NCI-H1694 (cell line): ENCODE measurements at places on chromosomes 13 and 19.

DNA sequence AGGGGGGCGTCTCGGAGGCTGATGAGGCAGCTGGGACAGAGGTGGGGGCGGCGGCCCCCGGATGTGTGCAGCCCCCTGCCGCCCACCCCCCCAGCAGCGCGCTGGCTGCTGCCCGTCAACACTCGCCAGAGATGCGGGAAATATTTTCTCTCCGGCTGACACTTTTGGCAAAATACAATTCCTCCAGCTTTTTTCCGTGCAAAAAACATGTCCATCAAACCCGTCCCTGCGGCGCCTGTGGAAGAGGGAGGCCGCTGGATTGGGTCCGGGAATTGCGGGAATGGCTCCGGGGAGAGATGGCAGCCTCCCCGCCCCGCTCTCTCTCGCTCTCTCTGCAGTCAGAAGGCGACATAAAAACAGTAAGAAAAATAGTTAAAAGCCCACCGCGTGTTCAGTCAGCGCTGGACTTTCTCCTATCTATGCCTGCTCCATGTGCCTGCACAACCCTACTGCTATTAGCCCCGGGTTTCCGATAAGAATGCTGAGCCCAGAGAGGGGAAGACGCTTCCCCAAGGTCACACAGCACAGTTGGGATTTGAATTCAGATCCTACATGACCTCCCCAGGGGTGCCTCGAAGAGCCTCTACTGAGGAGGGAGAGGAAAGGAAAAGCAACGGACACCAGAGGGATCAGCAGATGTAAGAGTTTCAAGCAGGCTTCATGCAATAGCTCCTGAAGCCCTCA, 23.2 kb downstream of the ZNRF4 start:
- no peak for DNase-seq

DNA sequence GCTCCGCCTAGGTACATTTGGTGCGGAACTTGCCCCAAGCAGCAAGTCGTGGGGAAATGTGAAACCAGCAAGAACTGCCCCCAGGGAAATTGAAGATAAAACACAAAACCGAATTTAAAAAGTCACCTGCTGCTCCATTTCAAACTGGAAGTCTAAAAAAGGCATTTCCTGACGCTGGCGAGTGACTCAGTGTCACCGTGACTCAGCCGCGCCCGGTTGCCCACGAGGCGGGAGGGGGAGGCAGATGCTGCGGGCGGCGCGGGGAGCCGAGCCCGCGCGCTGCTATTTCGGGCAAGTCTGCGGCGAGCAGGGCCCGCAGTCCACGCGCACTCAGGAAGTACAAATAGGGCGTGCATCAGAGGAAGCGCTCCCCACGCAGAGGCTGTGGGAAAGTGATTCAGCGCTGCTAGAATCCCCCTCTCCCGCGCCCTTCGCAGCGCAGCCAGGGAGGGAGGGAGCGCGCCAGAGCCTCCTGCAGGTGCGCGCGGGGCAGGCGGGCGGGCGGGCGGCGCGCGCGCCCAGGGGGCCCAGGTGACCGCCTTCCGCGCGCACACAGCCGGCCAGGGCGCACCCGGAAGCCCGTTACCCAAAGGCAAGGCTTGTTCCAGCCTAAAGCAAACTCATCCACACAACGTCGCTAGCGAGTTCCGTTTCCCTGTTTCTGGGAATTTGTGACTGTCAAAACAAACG, 168.8 kb downstream of the COL4A1 start:
- DNase-seq: no peak

- no peak for DNase-seq
Observed at GRCh38 chr19:12665281-12665573, 1.3 kb downstream of the MAN2B1 start.

DNA sequence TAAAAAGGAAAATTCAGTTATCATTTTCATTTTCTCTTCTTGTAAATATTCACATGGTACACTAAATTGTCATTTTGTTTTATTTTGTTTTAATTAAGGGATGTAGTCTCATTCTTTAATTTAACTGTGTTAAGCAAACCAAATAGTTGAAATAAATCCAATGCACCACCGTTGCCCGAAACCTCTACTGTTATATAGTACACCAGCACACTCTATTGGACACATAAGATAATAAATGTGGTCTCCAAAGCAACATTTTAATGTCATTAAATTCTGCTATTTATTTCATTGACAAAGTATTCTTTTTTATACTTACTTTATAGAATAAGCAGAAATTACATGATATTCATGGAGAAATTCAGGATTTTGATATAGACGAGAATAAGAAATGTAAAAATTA, 156.4 kb upstream of the FREM2 start:
- DNase-seq: peak; percentile 27

DNA sequence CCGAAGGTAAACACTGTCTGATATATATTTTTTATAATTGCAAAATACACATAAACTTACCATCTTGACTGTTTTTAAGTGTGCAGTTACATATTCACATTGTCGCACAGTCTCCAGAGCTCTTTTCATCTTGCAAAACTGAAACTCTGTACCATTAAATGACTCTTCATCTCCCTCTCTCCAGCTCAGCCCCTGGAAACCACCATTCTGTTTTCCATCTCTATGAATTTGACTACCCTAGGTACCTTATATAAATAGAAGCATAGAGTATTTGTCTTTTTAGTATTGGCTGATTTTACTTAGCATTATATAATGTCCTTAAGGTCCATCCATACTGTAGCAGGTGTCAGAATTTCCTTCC, 45.8 kb downstream of the LRCH1 start:
- DNase-seq: no peak

- DNase-seq: peak; percentile 5
Observed at GRCh38 chr19:18322318-18322758, 538 bp downstream of the LSM4 start.

GRCh38 chr19:48915757-48916156, 15.6 kb downstream of the NUCB1 start:
- DNase-seq: no peak

- peak; percentile 80 for DNase-seq
Observed at GRCh38 chr19:38233740-38234251, 9.8 kb upstream of the DPF1 start.

DNA sequence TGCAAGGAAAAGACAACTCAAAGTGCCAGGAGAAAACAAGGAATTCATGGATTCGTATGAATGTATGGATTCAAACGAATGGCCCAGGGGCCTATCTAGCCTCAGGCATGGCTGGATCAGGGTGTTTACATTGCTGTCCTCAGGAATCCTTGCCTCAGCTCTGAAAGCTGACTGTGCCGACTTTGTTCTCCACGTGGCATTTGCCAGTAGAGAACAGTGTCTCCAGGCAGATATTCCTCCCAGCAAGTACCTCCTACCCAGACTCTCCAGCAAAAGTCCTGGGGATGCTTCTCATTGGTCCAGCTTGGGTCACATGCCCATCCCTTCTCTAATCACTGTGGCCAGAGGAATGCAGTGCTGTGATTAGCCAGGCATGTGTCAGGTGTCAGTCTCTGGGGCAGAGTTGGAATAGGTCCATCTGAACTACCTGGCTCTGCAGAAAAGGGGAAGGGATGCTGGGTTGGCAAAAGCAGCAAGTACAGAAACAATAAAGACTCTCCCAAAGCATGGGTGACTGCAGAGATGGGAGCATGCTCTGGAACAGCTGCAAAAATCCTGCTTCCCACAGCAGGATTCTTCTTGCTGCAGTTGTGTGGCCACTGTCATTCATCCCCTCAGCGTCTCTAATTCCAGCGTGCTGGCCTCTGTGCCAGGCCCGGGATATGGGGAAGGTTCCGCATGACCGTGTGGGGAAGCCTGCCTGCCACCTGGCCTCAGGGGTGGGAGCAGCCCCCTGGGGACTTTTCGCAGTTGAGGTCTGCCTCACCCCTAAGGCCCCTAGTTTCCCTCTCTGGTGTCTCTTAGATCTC, 30.0 kb downstream of the CCNE1 start:
- DNase-seq: no peak

DNA sequence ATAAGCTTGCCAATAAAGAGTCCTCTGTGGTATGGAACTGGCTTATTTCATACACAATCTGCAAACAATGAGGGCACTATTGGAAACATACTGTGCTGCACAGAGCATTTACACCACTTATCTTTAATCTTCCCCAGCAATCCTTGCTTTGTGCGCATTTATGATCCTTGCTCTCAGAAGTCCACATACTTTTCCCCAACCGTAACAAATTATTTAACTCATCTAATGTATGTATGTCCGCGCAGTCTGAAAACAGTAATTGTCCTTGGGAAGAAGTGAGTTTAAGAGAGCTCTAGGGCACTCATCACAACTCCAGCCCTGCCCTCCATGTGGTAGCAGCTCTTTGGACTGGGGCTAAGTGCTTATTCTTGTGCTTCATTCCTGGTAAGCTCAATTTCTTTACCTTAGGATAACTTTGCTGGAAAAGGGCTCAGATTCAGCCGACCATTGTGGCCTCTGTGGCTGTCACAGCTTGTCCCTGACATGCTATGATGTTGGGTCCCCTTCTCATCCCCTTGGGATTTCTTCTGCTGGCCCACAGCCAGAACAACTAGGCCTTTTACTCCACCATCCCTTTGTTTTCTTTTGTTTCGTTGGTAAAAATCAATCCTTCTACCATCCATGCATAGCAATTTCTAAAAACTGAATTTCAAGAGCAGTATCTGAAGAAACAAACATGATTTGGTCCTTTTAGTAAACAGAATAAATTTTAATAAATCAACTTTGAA, 152.7 kb downstream of the TNFRSF19 start:
- DNase-seq: no peak

GRCh38 chr13:28582892-28583240, 76.1 kb upstream of the POMP start:
- DNase-seq: no peak

GRCh38 chr13:46142776-46143175, 37.9 kb upstream of the CPB2 start:
- no peak for DNase-seq

DNA sequence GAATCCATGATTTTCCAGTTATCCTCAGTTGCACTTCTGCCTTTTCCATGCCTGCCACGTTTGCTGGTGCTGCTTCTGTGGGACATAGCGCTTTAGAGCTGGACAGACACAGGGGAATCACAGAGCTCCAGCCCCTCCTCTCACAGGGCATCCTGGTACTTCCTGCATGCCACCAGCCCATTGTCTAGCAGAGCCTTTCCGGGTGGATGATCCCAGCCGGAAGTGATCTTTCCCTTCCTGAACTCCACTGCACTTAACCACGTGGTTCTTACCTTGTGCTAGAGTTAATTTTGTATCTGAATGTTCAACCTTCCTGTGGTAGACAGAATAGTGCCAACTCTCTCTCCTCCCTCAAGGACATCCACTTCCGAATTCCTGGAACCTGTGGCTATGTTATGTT, 12.6 kb upstream of the OLFM4 start:
- no peak for DNase-seq

DNA sequence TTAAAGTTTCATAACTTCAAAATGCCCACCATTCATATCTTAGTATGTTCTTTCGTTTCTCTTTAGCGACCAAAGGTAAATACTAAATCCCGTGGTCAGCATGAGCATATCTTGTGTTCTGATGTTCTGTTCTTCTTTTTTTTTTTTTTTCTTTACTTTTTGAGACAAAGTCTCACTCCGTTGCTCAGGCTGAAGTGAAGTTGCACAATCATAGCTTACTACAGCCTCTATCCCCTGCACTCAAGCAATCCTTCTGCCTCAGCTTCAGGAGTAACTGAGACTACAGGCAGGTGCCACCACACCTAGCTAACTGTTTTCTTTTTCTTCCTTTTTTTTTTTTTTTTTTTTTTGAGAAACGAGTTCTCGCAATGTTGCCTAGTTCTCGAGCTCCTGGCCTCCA, 60.9 kb upstream of the ATP12A start:
- no peak for DNase-seq

DNA sequence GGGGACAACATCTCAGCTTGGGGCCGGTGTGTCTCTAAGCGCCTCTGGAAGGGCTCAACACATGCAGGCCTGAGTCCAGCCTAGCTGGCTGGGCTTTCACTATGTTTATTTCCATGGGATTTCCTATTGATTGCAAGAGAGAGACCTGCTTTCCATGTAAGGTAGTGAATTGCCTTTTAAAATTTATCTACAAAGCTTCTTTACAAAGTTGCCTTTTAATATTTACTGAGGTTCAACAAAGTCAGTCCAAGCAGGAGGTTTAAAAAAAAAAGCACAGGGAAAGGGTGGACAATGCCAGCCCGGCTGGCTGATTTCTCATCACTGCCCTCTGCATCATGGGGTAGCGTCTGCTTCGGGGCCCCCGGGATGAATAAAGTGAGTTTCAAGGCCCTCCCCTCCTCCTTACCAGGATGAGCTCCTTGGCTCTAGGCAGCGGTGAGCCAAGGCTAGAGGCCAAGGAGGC, 15.8 kb downstream of the TLE2 start:
- DNase-seq: no peak

GRCh38 chr19:41529484-41530183, 46.3 kb upstream of the CEACAM21 start:
- DNase-seq: no peak

DNA sequence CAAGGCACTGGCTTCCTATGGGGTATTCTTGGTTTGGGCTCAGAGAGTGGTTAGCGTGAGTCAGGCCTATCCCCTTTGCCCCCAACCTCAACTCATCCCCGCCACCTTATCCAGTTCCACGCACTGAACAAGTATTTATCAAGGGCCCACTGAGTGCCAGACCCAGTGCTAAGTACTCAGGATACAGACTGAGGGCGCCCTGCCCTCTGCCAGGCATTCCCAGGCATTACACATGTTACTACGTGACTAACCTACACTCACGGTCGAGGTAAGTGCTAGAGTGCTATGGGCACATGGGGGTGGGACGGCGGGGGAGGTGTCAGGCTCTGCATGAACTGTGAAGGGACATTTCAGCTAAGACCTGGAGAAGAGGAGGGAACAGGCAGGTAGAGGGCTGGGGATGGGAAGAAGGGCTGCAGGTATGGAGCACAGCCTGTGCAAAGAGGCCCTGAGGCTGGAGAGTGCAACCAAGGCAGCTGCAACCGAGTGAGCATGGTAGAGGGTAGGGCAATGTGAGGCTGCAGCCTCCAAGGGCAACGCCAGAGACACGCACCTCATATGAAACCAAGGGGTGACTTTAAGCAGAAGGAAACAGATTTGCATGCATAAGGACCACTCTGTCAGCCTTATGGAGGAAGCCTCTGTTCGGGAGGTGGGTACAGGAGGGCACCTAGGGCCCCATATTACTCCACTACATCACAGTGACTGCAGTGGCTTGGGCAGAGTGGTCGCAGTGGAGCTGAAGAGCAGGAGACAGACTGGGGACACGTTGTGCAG, 22.5 kb downstream of the DHRS12 start:
- peak; percentile 2 for DNase-seq
